ENCODE measurements at places on chromosomes 1 and 21.

DNA sequence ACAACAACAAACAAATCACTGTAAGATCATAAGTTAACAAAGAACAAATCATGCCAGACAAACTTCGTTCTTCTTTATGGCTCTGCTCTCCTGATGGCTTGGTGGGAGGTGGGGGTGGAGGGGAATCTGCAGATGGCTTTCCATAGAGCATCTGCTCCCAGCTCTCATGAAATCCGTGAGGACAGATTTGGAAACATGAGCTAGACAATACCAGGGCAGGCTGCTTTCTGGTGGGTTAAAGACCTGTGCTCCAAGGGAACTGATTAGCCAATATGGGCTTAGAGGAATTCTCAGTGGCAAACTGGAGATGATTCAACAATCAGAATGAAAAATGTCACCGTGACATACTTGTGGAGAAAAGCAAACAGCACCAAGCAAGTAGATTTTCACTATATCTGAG, 69.4 kb upstream of the TLR5 start:
- no peak for DNase-seq

DNA sequence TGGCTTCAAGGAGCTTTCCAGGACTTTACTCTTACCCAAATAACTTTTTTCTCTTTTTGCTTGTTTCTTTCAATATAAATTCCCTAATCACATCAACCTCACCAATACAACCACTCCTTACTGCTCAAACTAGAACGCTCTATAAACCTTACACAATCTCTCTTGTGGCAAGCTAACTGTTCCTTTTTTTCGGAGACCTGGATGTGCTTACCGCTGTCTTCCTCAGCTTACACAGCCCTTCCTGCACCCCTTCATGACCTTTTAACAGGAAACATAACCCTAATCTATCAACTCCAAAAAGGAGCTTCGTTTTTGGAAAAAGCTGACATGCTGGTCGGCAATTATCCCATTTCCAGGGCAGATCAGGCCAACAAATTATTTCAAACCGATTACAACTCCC, 24.1 kb upstream of the SLC2A5 start:
- no peak for DNase-seq

DNA sequence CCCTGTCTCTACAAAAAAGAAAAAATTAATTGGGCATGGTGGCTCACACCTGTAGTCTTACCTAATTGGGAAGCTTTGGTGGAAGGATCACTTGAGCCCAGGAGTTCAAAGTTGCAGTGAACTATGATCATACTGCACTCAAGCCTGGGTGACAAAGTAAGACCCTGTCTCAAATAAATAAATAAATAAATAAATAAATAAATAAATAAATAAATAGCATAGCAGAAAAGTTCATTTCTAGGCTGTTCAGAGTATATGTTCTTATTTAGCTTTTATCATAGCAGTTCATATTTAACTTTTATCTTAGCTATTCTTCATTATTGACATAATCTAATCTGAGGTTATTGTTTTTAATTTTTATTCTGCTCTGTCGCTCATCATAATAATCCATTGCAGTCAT, 8.7 kb upstream of the SEC16B start:
- no peak for DNase-seq

DNA sequence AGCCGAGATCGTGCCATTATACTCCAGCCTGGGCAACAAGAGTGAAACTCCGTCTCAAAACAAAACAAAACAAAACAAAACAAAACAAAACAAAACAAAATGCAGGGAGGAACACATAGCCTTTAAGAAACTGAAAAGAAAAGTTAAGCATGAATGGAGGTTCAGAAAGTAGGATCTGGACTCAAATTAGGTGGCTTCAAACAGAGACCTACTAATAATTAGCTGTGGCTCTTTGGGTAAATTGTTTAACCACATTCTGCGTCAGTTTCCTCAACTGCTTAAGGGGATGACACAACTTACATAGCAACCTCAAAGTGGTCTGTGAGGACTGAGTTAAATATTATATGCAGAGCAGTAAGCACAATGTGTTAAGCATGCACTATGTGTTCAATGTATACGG, 458.2 kb downstream of the ADGRL2 start:
- DNase-seq, result no peak

- no peak for DNase-seq
These were observed 355.2 kb downstream of the PBX1 start for GRCh38 chr1:164914208-164914607.

DNA sequence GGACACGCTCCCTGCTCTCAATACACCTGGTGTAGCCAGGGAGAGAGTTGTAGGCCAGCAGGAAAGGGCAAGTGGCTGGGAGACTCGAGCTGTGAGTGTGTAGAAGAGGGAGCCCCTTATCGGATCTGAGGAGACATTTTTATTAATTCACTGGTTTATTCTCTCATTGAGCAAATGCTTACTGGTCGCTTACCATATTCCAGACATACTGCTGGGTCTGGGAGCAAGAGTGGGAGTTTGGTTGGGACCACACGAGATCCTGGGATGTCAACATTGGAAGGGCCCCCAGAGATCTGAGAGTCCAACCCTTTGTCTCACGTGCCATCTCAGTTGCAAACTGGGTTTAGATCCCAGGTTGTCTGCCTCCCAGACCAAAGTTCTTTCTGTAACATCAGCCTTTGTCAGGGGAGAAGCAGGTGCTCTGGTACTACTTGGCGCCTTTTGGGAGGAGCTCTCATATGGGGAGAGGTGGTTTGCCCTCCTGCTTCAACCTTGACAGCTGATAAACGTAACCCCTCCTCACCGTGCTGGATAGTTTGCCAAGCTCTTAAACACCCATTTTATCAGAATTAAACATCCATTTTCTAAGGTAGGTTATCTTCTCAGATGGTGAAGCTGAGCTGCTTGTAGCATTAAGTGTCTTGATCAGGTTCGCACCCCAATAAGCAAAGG, 742 bp downstream of the TMEM222 start:
- DNase-seq, result no peak

GRCh38 chr1:227869851-227870305, 54.4 kb downstream of the PRSS38 start:
- no peak for DNase-seq

DNA sequence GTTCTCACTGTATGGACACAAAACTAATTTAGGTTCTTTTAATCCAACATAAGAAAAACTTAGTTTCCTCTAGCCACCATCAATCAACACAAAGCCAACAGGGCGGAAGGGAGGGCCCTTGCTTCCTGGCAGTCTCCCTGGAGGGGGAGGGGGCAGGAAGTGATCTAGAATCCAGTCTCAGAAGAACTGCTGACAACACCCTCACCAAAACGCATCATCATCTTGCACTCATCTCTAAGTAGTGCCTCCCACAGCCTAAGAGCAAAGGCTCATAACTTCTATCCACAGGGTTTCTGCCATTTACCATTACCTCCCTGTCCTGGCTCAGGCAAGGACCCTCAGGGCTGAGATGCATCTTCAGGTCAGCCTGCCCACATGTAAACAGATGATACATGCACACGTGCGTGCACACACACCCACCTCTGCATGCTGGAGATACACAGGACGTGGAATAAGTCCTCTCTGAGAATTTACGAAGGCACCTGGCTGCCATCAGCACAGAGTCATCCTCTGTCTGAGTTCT, 20.5 kb downstream of the HIVEP3 start:
- no peak for DNase-seq

All from GM13977 (cell line).